ENCODE measurements at places on chromosomes 7 and 10. TPM values are rescaled to one million over a fixed set of nuclear protein-coding genes. Genes with fewer than 3 reads are reported as not detected.

Gene ACTA2
- total RNA-seq, result 8.9 TPM

Gene TRIL
- total RNA-seq, result 0.12 TPM

Gene OR2A1
- total RNA-seq, result not detected

Gene PWWP2B
- total RNA-seq, result 5.0 TPM

Gene NANOS1
- total RNA-seq, result 0.59 TPM

Gene TRUB1
- 20.9 TPM for total RNA-seq

Gene PSD
- 10.4 TPM for total RNA-seq

Gene VSTM2A
- not detected for total RNA-seq

Gene CNTNAP2
- total RNA-seq, result not detected

Gene IDE
- 50.2 TPM for total RNA-seq

Gene VGF
- total RNA-seq, result 0.28 TPM

Gene HTR5A
- not detected for total RNA-seq

Gene FXYD4
- total RNA-seq, result not detected

Gene BTBD16
- total RNA-seq, result not detected

Gene CYP3A4
- not detected for total RNA-seq

Gene LIPJ
- total RNA-seq, result not detected

Gene WDR86
- total RNA-seq, result not detected

Gene PPP1R3A
- total RNA-seq, result not detected

Gene SOSTDC1
- total RNA-seq, result not detected

Measured in activated CD4-positive, alpha-beta T cell treated with anti-CD3 and anti-CD28 coated beads, Interleukin-2, amount 10 ng/mL, durations not matched to agents 24 days and 14 days (primary cell).